Osteoblast (primary cell): ENCODE measurements at places on chromosomes 12 and 14. TPM values are rescaled to one million over a fixed set of nuclear protein-coding genes. Genes with fewer than 3 reads are reported as not detected.

GRCh38 chr14:28784096-28785048, 17.8 kb downstream of the FOXG1 start:
- peaks cover 66% of the 10 kb centered on the region for H3K27me3 ChIP-seq
- H3K4me1 ChIP-seq: peaks cover 3% of the 10 kb centered on the region
- DNase-seq: peak; percentile 70
- H3K27ac ChIP-seq: no peak overlapping the region
- H3K4me3 ChIP-seq: peak overlapping the region; percentile 65

- no peak overlapping the region for H3K27ac ChIP-seq
- DNase-seq: no peak
- H3K36me3 ChIP-seq: no peaks in the 10 kb centered on the region
- H3K4me3 ChIP-seq: no peak overlapping the region
- H3K27me3 ChIP-seq: no peaks in the 10 kb centered on the region
Observed at GRCh38 chr14:30573966-30574365, 15.0 kb downstream of the G2E3 start.

DNA sequence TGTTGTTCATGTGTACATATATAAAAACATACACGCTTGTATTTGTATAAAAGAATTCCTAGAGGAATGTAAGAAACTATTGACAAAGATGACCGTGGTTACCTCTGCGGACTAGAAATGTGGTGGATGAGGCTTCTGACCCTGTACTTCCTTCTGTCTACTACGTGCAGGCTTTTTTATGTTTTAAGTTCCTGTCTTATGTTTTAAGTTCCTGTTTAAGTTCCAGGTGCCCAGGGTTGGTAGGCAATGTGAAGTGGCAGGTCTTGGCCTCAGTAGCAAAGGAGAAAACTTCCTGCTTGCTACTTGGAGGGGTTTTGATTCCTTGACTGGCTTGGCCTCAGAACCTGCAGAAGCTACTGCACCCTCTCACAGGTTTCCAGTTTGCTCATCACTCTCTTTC, 11.6 kb downstream of the POMT2 start:
- no peak overlapping the region for H3K27ac ChIP-seq
- peaks cover 4% of the 10 kb centered on the region for H3K36me3 ChIP-seq
- H3K27me3 ChIP-seq: no peaks in the 10 kb centered on the region
- H3K4me1 ChIP-seq: peaks cover 19% of the 10 kb centered on the region
- H3K4me3 ChIP-seq: no peak overlapping the region

DNA sequence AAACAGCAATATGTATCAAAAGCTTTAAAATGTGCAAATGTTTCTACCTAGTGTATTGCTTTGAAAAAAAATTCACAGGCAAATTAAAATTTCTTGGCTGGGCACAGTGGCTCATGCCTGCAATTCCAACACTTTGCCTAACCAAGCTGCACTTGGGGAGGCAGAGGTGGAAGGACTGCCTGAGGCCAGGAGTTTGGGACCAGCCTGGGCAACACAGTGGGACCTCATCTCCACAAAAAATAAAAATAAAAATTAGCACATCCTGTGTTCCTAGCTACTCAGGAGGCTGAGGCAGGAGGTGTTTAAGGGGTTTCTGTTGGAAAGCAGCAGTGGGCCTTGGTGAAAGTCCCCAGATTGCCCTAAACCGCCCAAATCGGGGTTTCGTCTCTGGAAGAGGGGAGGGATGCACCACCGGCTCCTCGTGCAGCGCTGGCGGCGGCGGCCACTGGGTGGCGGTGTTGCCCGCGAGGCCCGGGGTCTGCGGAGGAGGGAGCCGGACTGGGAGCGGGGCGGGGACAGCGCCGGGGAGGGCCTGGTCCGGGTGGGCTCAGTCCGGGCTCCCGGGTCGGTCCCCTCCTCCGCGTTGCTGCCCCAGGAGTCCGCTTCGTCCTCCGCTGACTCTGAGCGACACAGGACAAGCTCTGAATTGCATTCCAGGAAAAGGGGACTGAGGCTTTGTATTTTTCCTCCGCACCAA, 265.6 kb downstream of the AACS start:
- H3K27me3 ChIP-seq: no peaks in the 10 kb centered on the region
- peak; percentile 97 for DNase-seq
- H3K27ac ChIP-seq: no peak overlapping the region
- H3K36me3 ChIP-seq: no peaks in the 10 kb centered on the region

The ASB2 gene
- 0.88 and 1.1 TPM in 2 replicates for total RNA-seq

GRCh38 chr12:9634177-9634803, 26.6 kb upstream of the KLRB1 start:
- no peaks in the 10 kb centered on the region for H3K36me3 ChIP-seq
- H3K4me1 ChIP-seq: no peaks in the 10 kb centered on the region
- H3K4me3 ChIP-seq: no peak overlapping the region
- DNase-seq: peak; percentile 37
- H3K27me3 ChIP-seq: no peaks in the 10 kb centered on the region

DNA sequence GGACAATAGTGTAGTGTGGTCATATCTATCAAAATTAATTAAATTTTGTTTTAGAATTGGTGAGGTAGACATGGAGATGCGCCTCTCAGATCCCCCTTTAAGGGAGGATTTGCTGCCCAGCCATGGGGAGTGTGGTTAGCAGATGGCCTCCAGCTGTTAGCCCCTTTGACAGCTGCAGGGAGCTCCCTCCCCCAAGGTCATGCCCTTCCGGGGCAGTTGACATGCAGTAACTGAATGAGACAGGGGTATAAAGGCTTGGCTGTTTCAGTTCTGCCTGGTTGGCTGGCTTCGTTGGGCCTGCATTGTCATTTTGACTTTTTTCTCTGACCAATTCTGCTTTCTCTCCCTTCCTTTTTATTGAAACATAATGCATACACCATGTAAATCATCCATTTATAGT, 291.5 kb upstream of the SRRM4 start:
- no peak overlapping the region for H3K4me3 ChIP-seq
- no peak overlapping the region for H3K27ac ChIP-seq
- no peaks in the 10 kb centered on the region for H3K27me3 ChIP-seq
- no peaks in the 10 kb centered on the region for H3K36me3 ChIP-seq
- no peak for DNase-seq
- no peaks in the 10 kb centered on the region for H3K4me1 ChIP-seq

DNA sequence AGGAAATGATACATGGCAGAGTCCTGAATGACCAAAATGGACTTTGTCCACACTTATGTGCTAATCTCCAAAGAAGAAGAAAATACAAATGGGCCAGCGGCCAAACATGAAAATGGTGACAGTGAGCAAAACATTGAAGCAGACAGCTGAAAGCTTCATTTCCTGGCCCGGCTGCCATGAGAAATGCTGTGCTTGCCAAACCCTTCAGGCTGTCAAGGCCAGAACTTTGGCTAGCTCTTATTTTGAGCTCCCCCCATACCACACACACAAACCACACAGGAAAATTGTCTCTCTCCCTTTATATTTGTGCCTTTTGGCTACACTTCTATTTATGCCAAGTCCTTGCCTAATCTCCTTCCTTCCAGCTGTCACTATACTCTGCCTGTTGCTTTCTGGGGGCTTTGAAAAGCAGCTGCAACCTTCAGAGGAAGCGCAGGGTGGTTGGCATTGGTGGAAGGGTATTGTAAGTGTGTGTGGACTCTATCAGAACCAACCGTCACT, 323.8 kb downstream of the RAD51B start:
- no peak overlapping the region for H3K4me3 ChIP-seq
- peaks cover 73% of the 10 kb centered on the region for H3K4me1 ChIP-seq
- no peaks in the 10 kb centered on the region for H3K36me3 ChIP-seq
- peak overlapping the region; percentile 40 for H3K27ac ChIP-seq
- DNase-seq: no peak

The RFX4 gene
- total RNA-seq: not detected in 2 replicates

The ANG gene
- total RNA-seq: 7.2 and 8.3 TPM in 2 replicates

DNA sequence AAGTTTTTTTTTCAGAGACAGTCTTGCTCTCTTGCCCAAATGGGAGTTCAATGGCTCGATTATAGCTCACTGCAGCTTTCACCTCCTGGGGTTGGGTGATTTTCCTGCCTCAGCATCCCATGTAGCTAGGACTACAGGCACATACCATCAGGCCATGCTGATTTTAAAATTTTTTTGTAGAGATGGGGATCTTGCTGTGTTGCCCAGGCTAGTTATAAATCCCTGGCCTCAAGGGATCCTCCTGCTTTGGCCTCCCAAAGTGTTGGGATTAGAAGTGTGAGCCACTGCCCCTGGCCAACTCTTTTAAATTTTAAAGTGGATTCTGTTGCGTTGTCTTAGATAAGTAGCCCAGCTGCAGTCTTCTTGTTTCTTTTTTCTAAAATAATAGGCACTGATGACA, 115.8 kb downstream of the RAD51B start:
- no peaks in the 10 kb centered on the region for H3K27me3 ChIP-seq
- no peaks in the 10 kb centered on the region for H3K36me3 ChIP-seq
- no peak overlapping the region for H3K4me3 ChIP-seq

DNA sequence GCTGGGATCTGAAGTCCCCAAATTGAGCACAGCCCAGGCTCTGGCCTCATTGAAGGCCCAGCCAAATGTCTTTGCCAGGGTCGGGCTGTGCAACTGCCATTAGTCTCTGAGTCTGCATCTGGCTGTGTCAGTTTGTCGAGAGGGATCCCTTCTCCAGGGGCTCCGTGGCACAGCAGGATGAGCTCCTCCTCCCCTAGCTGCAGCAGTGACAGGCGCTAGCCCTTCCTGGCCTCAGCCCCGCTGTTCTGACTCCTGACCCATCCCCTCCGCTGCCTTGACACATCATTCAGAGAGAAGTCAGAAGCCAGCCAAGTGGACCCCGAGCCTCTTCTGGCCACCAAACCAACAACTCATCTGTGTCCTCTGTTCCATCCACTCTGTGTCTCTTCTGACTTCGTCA, 188.3 kb downstream of the CALM1 start:
- H3K36me3 ChIP-seq: no peaks in the 10 kb centered on the region
- no peak overlapping the region for H3K27ac ChIP-seq
- peak; percentile 48 for DNase-seq
- no peaks in the 10 kb centered on the region for H3K4me1 ChIP-seq
- H3K4me3 ChIP-seq: no peak overlapping the region

GRCh38 chr12:46179693-46180452, 89.0 kb downstream of the SLC38A1 start:
- H3K36me3 ChIP-seq: no peaks in the 10 kb centered on the region
- no peak overlapping the region for H3K4me3 ChIP-seq
- DNase-seq: no peak

DNA sequence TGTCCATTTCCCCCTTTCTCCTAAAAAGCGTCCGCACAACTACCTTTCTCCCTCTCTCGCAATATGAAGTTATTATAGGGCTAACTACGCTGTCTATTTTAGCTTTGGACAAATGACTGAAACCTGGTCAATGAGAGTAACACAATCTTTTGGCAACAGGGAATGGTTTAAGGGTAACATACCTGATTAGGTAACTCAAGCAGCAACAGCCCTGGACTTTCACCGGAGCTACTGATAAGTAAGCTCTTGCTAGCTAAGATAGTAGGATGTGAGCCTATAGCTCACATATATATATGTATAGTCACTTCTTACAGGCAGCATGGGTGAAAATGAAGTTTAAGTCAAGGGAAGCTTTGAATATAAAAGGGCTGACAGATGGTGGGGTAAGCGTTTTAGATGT, 313.0 kb downstream of the CEP128 start:
- H3K27me3 ChIP-seq: no peaks in the 10 kb centered on the region
- H3K36me3 ChIP-seq: no peaks in the 10 kb centered on the region
- H3K4me3 ChIP-seq: no peak overlapping the region

- H3K27ac ChIP-seq: no peak overlapping the region
- no peaks in the 10 kb centered on the region for H3K4me1 ChIP-seq
- no peak for DNase-seq
- H3K27me3 ChIP-seq: peaks cover 27% of the 10 kb centered on the region
- no peak overlapping the region for H3K4me3 ChIP-seq
- H3K36me3 ChIP-seq: no peaks in the 10 kb centered on the region
Observed at GRCh38 chr12:52336641-52337040, 15.4 kb upstream of the KRT83 start.

The TPH2 gene
- total RNA-seq: under 0.01 TPM in 1 of 2 replicates, not detected in the other

The HOXC6 gene
- total RNA-seq: 5.6 and 7.2 TPM in 2 replicates

DNA sequence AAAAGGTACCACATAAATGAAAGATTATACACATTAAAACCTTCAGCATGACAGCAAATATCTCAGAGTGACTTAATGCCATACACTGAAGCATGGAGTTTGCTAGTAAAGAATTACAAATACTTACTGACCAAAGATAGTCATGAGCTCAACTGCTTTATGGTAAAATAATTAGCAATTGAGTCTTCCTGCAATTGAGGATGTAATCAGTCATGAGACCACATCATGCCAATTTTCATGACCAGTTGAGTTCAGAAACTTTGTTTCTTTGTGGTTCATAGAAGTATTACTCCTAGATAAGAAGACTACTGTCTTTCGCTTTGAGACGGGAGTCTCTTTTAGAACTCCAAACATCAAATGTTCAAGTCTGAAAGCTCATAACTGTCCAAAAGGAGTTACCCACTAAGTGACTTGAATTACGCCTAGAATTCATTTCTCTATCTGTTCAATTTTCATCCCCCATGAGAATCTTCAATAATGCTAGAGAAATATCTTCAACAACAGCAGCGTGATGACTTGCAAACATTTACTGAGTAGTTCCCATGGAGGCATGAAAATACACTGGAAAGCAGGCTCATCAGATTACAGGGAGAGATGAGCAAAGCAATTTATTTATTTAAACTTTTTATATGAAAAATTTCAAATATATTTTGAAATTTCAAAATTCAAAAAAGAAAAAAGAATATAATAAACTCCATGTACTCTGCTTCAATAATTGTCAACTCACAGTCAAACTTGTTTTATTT, 120.0 kb downstream of the BTG1 start:
- H3K27ac ChIP-seq: no peak overlapping the region
- no peak for DNase-seq
- peaks cover 8% of the 10 kb centered on the region for H3K4me1 ChIP-seq
- no peaks in the 10 kb centered on the region for H3K27me3 ChIP-seq
- H3K36me3 ChIP-seq: no peaks in the 10 kb centered on the region
- no peak overlapping the region for H3K4me3 ChIP-seq

The CRIP1 gene
- total RNA-seq: 5.0 and 8.7 TPM in 2 replicates

DNA sequence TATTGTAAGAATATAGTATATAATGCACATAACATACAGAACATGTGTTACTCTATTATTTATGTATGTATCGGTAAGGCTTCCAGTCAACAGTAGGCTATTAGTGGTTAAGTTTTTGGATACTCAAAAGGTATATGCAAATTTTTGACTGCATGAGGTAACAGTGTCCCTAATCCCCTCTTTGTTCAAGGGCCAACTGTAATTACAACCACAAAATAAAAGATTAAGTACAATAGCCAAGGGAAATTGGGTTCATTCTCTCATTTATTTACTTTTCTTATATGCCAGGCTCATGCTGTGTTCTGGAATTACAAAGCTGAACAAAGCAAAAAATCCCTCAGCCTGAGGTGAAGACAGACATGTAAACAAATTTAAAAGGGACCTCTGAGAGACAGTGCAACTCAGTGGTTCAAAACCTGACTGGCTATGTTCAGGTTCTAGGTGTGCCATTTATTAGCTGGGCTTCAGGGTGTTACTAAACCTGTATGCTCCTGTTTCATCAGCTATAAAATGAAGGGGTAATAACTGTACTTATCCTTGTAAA, 43.4 kb upstream of the TSPAN8 start:
- no peaks in the 10 kb centered on the region for H3K36me3 ChIP-seq
- H3K4me3 ChIP-seq: no peak overlapping the region
- no peak overlapping the region for H3K27ac ChIP-seq
- no peak for DNase-seq

- H3K4me3 ChIP-seq: no peak overlapping the region
- no peak overlapping the region for H3K27ac ChIP-seq
- no peaks in the 10 kb centered on the region for H3K27me3 ChIP-seq
- H3K36me3 ChIP-seq: peaks cover 99% of the 10 kb centered on the region
- peaks cover 21% of the 10 kb centered on the region for H3K4me1 ChIP-seq
Observed at GRCh38 chr12:57162553-57163125, 15.2 kb upstream of the LRP1-AS start.

- no peaks in the 10 kb centered on the region for H3K4me1 ChIP-seq
- no peak for DNase-seq
- no peaks in the 10 kb centered on the region for H3K36me3 ChIP-seq
- no peaks in the 10 kb centered on the region for H3K27me3 ChIP-seq
Observed at GRCh38 chr14:33098016-33098415, 159.3 kb downstream of the NPAS3 start.
